ENCODE measurements at places on chromosomes 1 and 21.

- DNase-seq, result no peak
Measured at GRCh38 chr1:30385246-30385995, 338.0 kb downstream of the MATN1 start.

DNA sequence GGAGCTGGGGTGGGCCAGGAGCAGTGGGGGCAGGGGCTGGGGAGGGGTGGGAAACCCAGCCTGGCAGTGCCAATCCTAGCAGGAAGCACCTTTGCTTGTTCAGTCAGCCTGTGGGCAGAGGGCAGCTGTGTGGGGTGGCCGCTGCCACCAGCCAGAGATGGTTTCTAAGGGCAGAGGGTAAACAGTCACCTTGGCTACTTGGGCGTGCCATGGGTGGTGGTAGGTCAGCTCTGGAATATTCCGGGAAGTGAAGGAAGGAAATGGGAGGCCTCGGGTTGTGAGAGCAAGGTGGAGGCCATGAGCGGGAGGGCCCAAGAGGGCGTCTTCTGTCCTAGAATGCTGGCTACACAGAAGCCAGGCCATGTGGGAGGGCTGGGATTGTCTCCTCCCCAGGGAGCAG, 20.7 kb upstream of the WNT4 start:
- DNase-seq, result peak; percentile 48

- DNase-seq, result peak; percentile 14
Measured at GRCh38 chr1:64162151-64162550, 41.3 kb upstream of the UBE2U start.

DNA sequence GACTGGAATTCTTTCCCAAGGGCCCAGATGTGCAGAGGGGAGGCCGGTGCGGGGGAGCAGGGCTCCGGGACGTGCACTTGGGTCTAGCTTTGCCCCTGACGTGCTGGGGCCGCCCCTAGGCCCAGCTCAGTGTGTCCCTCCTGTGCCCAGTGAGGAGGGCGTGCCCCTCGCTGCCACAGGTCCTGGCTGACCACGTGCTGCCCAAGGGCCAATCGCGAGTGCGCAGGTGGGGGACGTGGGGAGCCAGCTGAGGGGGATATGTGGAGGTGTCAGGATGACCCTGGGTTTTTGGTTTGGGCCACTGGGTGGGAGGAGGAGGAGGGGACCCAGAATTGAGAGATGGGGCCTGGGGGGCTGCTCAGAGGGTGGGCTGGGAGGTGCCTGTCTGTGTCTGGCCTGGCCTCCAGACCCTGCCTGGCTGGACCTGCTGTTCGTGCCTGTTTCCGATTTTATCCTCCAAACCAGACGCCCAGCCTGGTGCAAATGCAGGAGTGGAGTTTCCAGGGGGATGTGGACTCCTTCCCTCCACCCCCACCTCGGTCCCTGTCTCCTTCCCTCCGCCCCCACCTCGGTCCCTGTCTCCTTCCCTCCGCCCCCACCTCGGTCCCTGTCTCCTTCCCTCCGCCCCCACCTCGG, 6.1 kb upstream of the RNF223 start:
- peak; percentile 70 for DNase-seq

Measured in DMS153 (cell line).